Activated CD4-positive, alpha-beta T cell treated with anti-CD3 and anti-CD28 coated beads, Interleukin-10, Interleukin-2, amounts not matched to agents 100 ng/mL and 50 ng/mL, durations not matched to agents 16 hours and 8 hours (primary cell): ENCODE measurements at places on chromosomes 2 and 18.

DNA sequence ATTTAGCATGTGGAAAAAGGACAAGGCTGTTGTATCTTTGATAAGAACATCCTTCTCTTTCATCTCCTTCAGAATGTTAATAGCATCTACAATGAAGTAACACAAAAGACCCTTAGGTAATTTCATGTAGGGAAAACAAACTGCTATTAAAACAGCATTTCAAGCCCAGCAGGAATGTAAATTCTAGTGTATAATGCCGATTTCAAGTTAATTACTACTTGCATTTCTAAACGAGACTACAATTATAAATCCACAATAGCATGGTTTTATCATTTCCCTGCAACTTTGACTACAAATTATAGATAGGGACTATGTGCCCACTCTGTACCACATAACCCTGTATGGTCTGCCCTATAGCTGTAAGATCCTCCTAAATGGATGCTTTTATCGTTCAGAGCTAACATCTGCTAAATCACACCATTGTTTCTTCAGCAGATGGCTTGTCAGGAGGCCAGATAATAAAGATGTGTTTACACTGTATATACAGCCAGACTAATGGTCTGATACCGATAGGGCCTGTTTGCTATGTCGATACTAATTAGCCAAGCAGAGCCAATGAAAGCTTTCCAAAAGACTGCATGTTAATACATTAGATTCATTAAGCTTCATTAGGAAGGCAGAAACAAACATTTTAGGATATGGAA, 51.9 kb downstream of the LRPPRC start:
- DNase-seq = no peak

- DNase-seq = no peak
Measured at GRCh38 chr2:237645261-237645660, 17.9 kb downstream of the LRRFIP1 start.

- no peak for DNase-seq
Measured at GRCh38 chr2:47227532-47228279, 72.6 kb upstream of the STPG4 start.

GRCh38 chr2:62038975-62039771, 133.7 kb downstream of the COMMD1 start:
- peak; percentile 84 for DNase-seq

GRCh38 chr2:58899692-58900091, 658.6 kb upstream of the FANCL start:
- DNase-seq = no peak

- DNase-seq = no peak
Measured at GRCh38 chr2:8598295-8599165, 83.3 kb upstream of the ID2 start.

DNA sequence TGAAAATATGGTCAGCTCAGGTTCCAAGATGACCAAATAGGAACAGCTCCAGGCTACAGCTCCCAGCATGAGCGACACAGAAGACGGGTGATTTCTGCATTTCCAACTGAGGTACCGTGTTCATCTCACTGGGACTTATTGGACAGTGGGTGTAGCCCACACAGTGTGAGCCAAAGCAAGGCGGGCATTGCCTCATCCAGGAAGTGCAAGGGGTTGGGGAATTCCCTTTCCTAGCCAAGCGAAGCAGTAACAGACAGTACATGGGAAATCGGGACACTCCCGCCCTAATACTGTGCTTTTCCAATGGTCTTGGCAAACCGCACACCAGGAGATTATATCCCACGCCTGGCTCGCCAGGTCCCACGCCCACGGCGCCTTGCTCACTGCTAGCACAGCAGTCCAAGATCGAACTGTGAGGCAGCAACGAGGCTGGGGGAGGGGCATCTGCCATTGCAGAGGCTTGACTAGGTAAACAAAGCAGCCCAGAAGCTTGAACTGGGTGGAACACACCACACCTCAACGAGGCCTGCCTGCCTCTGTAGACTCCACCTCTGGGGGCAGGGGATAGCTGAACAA, 57.5 kb downstream of the WDPCP start:
- no peak for DNase-seq

DNA sequence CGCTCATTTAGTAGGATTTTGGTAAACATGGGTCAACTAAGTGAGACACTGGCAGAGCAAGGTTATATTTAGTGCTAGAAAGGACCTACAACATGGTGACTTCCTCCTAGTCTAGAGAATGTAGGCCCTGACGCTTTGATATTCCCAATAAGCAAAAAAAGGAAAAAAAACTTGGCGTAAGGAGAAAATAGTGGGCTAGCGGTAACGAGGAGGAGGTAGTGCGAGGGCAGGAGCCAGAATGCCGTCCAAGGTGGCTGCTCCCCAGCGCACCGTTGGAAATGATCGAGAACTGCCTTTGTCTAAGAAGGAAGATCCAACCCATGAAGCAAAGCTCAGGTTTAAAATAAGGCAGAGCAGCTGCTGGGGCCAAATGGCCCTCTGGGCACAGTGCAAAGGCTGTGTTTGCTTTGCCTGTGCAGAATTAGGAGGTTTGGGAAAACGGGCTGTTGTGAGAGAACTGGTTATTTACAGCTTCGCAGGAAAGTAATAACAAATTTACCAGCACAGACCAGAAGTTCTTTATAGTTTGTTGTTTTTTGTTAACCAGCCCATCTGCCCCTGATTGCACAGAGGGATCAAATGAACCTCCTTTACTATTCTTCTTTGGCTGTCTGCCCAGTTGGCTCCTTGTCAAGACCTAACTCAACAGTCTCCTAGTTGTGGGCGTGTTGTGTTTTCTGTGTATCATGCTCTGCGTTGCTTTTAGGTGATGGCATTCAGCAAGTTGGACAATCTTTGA, 86.6 kb downstream of the ITGB1BP1 start:
- no peak for DNase-seq

DNA sequence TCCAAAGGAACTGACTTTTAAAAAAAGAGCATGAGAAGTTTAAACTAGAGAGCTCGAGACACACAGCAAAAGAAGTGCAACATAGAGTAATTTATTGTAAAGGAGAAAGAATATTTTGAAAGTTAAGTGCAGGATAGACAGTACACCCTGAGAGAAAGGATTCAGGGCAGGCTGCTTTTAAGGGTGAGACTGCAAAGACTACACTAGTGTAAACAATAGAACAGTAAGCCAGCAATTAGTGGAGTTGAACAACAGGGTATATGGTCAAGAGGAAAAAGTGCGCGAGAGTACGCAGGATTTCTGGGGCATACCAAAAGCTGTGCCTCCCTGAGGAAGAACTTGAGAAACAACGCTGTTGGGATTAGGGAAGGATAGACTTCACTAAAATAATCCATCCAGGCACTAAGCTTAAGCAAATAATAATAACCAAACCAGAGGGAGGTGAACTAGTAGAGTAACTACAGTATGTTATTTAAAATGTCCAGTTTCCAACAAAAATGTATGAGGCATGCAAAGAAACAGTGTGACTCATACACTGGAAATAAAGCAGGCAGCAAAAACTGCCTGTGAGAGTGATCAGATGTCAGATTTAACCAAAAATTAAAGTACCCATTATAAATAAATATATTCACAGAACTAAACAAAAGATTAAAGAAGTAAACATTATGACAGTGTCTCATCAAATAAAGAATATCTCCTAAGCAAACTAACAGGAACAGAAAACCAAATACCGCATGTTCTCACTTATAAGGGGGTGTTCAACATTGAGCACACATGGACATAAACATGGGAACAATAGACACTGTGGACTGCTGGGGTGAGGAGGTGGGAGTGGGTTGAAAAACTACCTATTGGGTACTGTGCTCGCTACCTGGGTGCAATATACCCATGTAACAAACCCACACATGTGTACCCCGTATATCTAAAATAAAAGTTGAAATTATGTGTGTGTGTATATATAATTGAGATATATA, 40.5 kb upstream of the EMILIN2 start:
- DNase-seq = no peak
